ENCODE measurements at places on chromosomes 3 and 15. TPM values are rescaled to one million over a fixed set of nuclear protein-coding genes. Genes with fewer than 3 reads are reported as not detected.

The PIGBOS1 gene
- total RNA-seq = 23.2 TPM

The SYNPR gene
- not detected for total RNA-seq

The LMAN1L gene
- not detected for total RNA-seq

- DNase-seq = no peak
Measured at GRCh38 chr15:19973718-19974117, 567.9 kb downstream of the GOLGA6L6 start.

- DNase-seq = no peak
Measured at GRCh38 chr3:169666376-169667165, 3.1 kb upstream of the MECOM start.

DNA sequence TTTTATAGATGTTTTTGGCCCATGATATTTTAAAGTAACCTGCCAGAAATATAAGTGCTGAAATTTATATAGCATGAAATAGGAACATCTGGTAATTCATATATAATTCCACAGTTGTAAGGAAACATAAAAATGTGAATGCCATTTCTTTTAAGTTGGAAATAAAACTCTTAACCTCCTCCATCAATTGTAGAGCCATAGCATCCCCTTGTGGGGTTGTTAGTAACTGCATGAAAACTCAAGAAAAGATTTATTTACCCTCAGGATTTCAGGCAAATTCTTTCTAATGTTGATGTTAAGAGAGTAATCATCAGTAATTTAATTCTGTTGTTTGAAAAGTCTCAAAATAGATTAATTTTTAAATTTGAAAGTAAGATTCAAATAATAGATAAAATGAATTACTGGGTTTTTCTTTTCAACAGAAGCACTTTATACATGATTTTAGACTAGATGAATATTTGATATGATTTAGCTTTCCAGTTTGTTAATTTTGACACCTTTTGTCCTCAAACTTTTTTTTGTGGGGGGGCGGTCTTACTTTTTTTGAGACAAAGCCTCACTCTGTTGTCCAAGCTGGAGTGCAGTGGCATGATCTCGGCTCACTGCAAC is 74.7 kb downstream of the RASA2 start:
- DNase-seq = peak; percentile 70

DNA sequence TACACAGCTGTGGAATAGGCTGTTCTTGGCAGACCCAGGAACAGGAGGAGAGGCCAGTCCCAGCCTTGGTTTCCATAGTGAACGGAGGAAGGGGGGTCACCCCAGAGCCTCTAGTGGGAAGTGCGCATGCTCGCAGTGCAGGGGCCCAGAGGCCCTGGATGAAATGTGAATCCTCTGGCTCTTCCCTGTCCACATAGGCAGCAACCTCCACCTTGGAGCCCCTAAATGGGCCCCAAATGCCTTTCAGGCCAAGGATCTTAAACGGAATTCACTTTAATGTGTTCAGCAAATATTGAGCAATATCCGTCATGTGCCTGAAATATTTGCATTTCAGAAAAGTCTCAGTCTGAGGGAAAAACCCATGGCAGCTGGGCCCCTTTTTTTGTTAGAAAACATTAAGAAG is 3.3 kb upstream of the NDN start:
- DNase-seq = no peak

- DNase-seq = no peak
Measured at GRCh38 chr3:126152901-126153694, 27.3 kb downstream of the ALDH1L1 start.

- peak; percentile 69 for DNase-seq
Measured at GRCh38 chr3:103712320-103713008, 1277.6 kb downstream of the ZPLD1 start.

GRCh38 chr3:122998206-122998605 is 29.4 kb downstream of the SEMA5B start:
- DNase-seq = no peak

DNA sequence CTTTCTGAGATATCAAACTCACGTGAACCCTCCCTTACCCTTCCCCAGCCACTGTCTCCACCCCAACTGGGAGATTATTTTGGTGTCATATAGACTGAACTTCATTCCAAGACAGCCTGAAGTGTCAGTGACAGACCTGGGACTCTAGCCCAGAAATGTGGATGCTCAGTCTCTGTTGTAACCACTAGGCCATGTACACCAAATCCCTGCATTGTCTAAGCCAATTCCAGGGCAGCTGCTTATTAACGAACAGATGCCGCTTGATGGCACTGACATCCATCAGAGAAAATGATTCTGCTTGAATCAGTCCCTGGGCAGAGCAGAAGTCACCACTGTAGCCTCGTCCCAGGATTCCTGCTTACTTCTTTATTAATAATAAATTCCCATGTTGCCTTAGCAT is 305.5 kb downstream of the GRM7 start:
- DNase-seq = no peak

All from M059J (cell line).